ENCODE measurements at places on chromosomes 5 and 9.

DNA sequence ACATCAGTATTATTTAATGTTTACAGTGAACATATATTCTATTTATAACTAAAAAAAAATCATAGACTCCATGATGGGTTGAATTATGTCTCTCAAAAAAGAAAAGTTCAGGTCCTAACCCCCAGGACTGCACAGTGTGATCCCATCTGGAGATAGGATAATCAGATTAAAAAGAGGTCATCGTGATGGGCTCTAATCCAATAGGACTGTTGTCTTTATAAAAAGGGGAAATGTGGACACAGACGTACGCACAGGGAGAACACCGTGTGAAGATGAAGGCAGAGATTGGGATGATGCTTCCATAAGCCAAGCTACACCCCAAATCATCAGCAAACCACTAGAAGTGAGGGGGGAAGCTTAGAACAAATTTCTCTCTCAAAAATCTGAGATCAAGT is 221.4 kb downstream of the SNX18 start:
- no peak for DNase-seq

GRCh38 chr9:5389109-5389732 is 48.5 kb downstream of the PLGRKT start:
- no peak for DNase-seq

GRCh38 chr9:86944796-86945727 is 2.2 kb downstream of the GAS1 start:
- DNase-seq: no peak

DNA sequence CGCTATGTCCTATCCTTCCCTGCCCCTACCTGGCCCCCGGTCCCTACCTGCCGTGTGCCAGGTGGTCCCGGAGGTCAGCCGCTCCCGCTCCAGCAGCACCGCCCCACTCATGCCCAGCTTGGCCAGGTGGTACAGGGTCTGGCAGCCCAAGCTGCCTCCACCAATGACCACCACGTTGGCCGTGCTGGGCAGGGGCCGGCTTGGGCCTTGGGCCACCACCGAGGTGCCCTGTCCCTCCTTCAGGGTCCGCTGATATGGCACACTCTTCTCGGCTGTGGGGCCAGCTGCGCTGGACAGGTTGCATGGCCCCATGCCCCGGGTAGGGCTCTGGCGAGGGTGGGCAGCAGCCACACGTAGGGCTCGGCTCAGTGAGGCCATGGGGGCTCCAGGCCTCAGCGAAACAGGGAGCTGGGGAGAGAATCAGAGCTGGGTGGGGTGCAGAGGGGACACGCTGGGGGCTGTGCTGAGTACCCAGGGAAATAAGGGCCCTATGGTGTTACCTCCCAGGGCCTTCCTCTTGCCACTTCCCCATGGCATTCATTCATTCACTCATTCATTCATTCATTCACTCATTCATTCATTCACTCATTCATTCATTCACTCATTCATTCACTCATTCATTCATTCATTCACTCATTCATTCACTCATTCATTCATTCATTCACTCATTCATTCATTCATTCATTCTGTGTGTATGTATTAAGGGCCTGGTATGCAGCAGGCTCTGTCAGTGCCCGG is 4.2 kb downstream of the SARDH start:
- no peak for DNase-seq

- no peak for DNase-seq
Observed at GRCh38 chr5:21889581-21889980, 963.6 kb downstream of the CDH12 start.

DNA sequence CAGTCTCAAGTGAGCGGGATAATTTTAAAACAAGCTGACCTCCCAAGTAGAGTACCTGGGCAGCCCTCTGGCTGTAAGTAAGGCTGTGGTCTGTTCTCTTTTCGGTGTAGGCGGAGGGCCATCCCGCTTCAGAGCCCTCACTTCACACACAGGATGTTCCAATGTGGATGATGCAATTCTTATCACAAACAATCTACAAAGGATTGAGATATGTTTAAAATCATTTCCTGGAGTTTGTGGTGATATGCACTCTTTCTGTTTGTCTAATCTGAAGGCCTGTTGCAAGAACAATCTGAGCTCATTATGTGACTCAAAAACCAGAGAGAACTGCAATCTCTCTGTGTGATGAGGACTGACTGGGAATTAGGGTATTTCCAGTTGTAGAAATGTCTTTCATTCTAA is 42.5 kb downstream of the ITGA2 start:
- no peak for DNase-seq

GRCh38 chr9:137163365-137163715 is 6.5 kb downstream of the LRRC26 start:
- DNase-seq: no peak

DNA sequence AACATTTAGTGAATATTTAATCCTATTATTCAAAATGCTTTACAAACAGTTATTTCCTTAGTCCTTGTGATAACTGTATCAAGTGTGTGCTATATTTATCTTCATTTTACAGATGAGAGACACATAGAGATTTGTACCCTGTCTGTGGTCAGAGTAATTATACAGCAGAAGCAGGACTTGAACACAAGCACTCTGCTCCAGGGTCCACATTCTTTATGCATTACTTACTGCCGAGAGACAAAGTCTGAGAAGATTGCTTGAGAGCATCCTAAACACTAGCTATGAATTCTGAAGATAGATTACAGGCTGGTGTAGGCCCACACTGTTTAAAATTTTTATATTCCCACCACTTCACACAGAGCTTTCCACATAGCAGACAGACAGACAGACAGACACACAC is 926.1 kb upstream of the DMAC1 start:
- DNase-seq: no peak

- DNase-seq: no peak
Observed at GRCh38 chr5:53971551-53971950, 338.8 kb downstream of the ARL15 start.

- no peak for DNase-seq
Observed at GRCh38 chr5:185095-186070, 5.9 kb upstream of the LRRC14B start.

DNA sequence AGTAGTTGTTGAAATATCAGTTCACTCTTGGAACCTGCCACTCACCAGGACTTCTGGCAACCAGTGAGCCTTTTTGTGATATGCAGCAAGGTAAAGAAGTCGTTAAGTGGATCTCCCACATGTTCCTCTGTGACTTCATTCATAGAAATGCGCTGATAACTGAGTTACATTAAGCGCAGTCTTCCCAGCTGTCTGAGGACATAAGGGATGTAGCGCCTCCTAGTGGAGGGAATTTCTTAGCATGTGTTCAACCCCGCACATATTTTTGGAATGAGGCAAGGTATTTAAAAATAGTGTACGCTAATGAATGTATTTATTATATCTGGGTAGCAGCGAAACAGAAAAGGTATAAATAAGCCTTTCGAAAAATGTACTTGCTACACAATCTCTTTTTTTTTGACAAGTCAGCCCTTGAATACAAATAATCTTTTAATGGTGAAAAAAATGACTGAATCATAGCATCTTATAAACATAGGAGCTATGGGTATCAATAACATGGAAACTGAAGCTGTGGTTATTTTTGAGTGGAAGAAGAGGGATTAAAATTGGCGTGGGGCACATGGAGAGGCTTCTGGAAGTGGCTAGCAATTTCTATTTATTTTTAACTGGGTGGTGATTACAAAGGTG is 38.0 kb downstream of the PALM2AKAP2 start:
- no peak for DNase-seq

DNA sequence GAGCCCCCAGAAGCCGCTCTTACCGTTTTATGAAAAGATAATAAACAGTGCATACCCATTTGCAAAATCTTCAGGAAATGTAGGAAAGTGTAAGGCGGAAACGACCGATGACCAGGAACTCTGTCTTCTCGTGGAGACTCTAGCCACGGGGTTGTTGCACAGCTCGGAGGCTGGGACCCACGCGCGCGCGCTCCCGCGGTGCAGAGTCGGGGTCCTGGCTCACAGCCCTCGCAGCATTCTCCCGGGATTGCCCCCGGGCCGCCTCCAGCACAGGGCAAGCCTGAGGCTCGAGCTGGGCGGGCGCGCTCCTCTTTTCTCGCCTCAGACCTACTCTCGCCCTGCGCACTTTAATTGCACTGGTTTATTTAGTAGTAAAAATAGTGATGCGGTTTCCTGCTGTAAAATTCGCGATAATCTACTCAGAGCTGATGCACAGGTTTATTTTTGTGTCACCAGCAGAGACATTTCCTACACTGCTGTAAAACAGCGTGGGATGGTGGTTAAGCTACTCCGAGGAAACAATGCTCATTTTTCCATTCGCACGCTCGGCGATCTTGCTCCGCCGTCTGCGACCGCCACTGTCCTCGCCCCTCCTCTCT is 15.5 kb downstream of the TRIM7 start:
- DNase-seq: peak; percentile 84

GRCh38 chr5:81269751-81270393 is 31.5 kb upstream of the ZCCHC9 start:
- DNase-seq: no peak

DNA sequence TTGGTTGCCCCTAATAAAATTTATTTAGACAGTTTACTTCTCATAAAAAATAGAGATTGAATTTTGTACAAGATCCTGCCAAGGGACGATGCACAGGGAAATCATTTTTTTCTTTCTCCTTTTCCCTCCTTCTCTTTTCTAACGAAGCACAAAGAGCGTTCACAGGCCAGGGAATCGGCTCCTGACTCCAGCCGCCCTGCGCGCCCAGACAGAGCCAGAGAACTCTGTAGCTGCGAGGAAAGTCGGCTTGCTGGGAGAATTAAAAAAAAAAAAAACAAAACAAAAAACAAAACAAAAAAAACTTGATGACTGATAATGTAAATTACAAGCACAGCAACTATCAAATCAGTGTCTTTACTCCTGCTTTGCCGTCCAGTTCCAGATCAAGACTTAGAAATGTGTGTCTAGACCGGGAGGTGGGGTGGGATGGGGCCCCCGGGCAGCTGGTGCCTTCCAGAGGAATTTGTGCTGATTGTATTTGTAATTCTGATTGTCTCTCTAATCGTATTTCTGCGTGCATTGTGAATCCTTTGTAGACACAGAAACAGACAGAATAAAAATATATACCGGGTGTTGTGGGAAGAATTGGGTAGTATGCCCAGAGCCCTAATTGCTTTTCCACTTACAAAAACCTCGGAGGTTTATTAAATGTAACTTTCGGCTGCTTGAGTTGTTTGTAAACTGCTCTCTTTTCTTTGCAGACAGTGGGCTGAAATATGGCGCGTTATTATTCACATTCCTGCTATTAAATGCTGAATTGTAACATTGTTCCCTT is 3.6 kb upstream of the OTP start:
- no peak for DNase-seq

DNA sequence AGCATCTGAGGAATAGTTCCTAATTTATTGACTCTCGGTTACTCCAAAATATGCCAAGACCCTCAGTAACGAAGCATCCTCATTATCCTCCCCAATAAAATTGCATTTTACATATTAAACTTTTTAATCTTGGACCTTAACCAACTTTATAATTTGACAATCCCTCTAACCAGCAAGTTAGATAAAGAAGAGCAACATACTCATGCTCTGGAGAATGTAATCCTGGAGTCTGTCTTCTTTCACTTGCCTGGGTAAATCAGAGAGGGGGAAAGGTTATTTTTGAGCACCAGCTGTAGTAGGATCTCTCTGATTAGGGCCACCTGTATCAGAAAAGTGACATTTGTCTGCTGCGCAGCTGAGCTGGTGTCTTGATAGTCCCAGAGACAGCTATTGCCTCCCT is 59.8 kb downstream of the NDFIP1 start:
- no peak for DNase-seq

DNA sequence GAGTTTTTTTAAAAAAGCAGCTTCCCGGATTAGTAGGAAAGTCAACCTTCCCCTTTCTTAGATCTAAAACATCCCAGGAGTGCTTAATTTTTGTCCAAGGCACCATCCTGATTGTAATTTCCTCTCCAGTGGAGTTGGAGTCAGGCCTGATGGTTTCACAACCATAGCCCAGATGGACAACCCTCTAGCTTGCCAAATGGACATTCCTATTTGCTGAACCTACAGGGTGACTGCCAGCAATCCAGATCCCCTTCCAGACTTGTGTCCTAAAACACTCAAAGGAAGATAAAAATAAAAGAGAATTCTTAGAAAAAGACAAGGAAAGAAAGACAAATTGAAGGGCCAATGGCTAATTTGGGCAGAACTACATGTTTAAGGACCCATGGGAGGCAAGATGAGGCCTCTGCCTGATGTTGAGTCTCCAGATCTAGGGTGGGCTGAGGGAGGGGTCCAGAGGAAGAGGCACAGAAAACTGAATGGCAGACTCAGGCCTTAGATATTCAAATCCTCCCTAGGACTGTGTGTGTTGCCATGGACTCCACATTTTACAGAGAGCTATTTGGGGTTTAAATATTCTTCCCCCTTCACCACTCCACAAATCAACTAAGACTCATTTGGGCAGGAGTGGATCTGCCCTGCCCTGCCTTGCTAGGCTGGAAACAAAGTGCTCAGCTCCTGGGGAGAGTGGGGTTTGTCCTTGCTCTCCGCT is 38.5 kb upstream of the SLC44A1 start:
- no peak for DNase-seq

- no peak for DNase-seq
Observed at GRCh38 chr9:13975611-13976290, 338.2 kb downstream of the NFIB start.

- no peak for DNase-seq
Observed at GRCh38 chr5:108911055-108911454, 163.4 kb downstream of the FER start.

DNA sequence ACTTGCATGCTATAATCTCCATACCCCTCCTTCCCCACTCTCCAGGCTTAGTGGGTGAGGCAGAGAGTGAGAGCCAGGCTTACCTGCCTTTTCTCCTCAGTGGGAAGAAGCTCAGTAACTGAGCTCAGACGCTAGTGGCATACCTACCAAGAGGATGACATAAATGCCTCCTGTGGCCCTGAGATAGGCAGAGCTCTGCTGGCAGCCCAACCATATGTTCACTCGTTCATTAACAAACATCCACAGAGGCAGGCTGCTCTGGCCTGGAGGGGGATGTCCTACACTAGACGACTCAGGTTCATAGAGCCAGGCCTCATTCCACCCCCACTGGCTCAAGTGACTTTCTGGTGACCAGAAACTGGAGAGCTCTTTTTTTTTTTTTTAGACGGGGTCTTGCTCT is 81.3 kb downstream of the THBS4 start:
- no peak for DNase-seq

DNA sequence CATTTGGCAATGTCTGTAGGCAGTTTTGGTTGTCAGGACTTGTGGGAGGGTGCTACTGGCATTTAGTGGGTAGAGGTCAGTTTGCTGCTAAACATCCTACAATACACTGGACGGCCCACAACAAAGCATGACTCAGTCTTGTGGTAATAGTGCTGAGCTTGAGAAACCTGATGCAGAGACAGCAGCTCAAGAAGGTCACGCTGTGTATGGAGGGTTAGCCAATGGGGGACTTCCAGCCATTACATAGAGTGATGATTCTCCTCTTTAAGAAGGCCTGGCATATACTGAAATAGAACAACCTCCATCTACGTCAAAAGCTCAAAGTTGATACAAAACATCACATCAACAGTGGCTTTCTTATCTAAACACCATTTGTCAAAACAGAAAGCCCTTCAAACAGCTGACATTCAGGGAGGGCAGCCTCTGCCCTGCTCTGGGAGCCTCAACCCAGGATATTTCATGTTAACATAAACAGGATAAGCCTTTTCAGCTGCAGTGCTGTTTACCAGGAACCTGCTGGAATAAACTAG is 143.0 kb downstream of the GPBP1 start:
- DNase-seq: no peak
